Cardiac muscle cell (in vitro differentiated cells and primary cell): ENCODE measurements at places on chromosomes 4 and X. TPM values are rescaled to one million over a fixed set of nuclear protein-coding genes. Genes with fewer than 3 reads are reported as not detected.

DNA sequence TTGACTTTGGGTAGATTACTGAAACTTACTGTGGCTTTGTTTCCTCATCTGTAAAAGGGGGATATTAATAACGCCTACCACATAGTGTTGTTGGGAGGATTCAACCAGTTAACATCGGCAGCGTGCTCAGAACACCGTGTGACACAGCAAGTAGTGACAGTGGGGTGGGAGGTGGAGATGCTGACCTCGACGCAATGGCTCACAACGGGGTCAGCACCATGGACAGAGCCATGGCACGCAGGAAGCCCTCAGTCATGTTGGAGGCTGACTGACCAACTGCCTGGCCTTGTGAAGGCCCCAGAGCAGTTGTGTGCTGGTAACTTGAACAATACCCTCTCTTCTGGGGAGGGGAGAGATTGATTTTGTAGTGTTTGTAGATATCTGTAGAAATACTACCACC lies 93.2 kb downstream of the WFS1 start:
- peak; percentile 85 for DNase-seq

Gene DUSP21
- total RNA-seq = not detected in 2 replicates

DNA sequence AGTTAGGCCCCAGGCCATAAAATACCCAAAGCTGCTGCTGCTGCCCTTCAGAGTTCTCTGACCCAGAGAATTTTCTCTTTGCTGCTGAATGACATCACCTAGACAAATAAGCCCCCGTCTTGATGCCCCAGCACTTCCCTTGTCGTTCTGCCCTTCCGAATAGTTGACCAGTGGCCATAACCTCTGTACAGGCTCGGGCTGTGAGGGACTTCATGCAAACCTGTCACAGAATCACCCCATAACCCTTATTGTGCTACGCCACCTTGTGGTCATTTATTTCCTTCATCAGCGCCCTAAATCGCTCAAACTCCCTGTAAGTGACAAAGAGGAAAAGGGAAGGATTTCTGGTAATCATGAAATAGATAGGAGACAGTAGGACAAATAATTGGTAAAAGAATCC lies 18.8 kb downstream of the SPACA5 start:
- DNase-seq = peak; percentile 71

Gene NEXMIF
- total RNA-seq = 0.46 and 1.0 TPM in 2 replicates

Gene IL9R
- 0.07 TPM in 1 of 2 replicates, not detected in the other for total RNA-seq

Gene TRIM75
- not detected in 2 replicates for total RNA-seq

DNA sequence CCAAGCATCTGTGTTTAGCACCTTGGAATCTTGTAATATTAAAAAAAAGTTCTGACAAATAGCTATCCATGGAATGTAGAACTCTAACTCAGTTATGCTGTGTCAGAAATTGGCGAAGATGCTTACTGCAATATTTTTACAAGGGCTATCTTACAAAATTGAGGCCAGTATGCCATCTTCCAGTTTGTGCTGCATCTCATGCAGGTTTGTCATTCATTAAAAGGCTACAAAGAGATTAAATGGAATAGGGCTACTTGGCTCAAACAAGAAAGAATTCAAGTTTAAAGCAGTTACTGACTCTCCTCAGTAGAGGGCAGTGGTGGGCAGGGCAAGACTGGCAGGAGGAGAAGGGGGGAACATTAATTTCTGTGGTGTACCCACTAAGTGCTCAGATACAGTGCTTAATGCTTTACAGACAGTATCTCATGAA lies 66.5 kb downstream of the SHROOM4 start:
- peak; percentile 36 for DNase-seq

GRCh38 chr4:151408380-151408629 lies 671 bp upstream of the FHIP1A start:
- DNase-seq = no peak

GRCh38 chr4:54840992-54841768 lies 183.4 kb downstream of the KIT start:
- DNase-seq = peak; percentile 29

DNA sequence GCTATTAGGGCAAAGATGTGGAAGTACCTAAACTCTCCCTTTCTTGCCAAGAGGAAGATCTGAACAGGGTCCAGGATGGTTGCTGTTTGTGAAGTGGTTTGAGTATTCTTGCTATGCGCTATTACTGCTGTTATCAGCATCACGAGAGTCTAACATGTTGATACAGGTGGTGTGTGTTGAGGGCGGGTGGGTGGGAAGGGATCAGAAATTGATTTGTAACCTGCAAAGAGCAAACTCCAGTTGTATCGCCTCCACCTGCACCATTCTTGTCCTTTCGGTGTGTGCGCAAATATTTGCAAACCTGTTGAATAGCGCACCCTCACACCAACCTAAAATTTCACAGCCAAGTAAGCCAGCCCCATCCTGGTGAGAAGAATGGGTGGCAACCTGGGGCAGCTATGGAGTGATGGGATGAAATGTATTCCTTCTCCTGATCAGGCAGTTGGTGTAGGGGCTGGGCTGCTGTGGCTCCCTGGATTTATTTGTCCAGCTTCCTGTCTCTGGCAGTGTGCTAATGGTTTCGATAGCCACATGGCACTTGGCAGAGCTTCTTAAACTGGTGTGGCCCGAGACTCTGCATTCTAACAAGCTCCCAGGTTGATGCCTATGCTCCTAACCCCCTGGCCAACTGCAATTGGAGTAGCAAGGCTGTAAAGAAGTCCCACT lies 102.6 kb upstream of the SCML1 start:
- DNase-seq = no peak

DNA sequence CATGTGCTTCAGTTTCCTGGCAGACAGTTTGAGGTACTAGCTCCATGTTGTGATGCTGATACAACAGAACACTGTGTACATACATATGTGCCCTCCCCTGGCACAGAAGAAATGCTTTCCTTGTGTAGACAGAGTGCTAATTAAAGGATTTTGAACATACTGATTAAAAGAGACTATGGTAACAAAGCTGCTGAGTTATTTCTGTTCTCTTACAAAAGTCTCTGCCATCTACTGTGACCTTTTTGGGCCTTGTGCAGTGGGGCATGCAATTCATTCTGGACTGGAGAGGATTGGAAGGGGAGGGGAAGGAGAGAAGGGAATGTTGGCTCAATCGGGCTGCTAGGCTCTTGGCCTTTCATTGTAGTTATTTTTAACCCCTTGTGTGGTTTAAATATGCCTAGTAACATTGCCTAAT lies 6.0 kb downstream of the PDLIM5 start:
- peak; percentile 83 for DNase-seq

Gene CSAG1
- not detected in 2 replicates for total RNA-seq

- DNase-seq = peak; percentile 30
Observed at GRCh38 chrX:1481636-1482529, 29.2 kb upstream of the ASMTL start.

DNA sequence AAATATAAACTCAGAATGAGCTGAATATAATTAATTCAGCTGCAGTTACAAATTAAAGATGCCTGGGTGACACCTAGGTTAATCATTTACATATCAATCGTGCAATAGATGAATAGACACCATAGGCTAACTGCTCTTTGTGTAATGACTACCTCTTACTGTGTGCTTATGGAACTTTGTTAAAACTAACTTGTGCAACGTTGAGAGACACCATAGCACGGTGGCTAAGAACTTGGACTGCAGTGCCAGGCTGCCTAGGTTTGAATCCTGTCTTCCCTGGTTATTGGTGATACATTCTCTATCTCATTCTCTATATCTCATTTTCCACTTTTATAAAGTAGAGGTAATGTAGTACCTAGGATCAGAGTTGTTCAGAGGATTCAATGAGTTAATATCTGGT lies 46.9 kb downstream of the SMAD1 start:
- DNase-seq = no peak

DNA sequence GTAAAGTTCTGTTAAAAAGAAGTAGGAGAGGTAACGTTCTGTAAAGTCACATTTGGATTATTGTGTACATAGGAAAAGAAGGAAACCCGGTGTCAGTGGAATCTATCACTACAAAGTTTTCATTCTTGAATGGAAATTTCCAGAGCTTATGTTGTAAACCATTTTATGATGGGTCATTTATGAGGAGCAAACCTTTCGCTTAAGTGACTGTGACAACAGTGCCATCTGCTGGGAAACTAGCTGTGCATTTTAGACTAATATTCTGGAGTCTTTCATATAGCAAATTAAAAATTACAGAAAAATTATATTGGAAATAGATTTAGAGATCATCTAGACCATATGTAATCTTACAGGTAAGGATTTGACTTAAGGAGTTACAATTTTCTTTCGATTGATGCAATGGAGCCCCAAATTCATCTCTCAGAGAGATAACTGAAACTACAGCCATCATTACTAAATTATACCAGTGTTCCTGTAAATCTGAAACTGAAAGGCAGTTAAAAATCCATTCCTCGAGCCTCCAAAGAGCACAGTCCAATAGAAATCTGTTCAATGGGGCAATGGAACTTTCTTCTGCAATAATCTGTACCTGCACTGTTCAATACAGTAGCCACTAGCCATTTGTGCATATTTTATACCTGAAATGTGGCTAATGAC lies 26.9 kb downstream of the ASB9 start:
- peak; percentile 28 for DNase-seq

Gene PAPSS1
- 25.4 and 28.6 TPM in 2 replicates for total RNA-seq

GRCh38 chr4:5660185-5660584 lies 48.2 kb downstream of the EVC2 start:
- no peak for DNase-seq

DNA sequence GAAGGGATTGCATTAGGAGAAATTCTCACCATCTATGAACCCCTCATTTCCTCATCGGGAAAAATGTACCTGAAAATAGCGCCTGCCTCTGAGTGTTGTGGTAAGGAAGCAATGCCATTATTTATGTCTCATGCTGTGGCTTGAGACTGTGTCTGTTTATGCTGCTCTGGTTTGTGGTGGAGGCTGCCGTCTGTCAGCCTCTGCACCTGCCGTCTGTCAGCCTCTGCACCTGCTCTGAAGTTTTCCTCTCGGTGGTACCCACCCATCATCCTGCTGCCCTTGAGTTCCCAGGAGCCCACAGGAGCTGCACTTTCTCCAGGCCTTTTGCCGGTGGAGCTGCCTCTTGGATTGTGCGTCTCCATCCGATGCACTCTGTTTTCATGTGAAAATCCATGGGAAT lies 68.5 kb upstream of the PPP2R3B start:
- no peak for DNase-seq

DNA sequence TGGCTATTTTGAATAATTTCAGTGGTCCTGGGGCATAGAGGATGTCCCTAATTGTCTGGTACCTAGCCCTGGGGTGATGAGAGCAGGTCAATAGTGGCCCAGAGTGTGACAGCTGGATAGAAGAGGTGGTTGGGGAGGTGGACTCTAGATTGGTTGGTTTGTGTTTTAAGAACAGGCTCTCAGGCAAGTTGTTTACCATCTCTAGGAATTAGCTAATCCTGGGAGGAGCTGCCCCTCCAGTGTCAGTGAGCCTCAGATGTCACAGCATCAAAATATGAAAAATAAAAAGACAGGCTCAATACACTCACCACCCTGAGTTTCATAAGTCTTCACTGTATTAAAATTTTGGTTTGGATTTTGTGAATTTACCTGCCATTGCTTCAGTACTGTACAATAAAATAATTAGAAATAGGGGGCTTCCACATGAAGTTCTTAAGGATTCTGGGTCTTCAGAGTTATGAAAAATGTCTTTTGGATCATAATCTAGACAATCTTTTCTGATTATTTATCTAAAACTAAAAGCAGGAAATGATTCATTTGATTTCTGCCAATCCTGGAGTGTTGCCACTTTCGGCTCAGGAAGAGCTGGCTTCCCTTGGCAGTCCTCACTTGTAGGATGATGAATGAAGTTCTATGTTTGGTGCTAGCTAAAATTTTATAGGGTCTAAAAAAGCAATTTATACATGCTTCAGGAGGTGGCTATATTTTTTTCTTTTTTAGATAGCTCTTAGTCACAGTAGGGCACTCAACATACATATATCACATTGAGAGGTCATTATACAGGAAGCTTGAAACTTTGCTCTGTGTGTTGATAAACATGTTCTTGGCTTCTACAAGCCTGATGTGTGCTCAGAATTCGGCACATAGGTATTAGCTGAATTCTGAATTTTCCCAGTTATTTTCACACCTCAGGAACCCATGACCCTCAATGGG lies 395.1 kb downstream of the RAB28 start:
- no peak for DNase-seq

- peak; percentile 72 for DNase-seq
Observed at GRCh38 chrX:107448998-107449835, at the start of gene FRMPD3. Gene FRMPD3 (plus strand): TSS chrX:107449652. CDS start chrX:107526589, 76,937 bp downstream.

DNA sequence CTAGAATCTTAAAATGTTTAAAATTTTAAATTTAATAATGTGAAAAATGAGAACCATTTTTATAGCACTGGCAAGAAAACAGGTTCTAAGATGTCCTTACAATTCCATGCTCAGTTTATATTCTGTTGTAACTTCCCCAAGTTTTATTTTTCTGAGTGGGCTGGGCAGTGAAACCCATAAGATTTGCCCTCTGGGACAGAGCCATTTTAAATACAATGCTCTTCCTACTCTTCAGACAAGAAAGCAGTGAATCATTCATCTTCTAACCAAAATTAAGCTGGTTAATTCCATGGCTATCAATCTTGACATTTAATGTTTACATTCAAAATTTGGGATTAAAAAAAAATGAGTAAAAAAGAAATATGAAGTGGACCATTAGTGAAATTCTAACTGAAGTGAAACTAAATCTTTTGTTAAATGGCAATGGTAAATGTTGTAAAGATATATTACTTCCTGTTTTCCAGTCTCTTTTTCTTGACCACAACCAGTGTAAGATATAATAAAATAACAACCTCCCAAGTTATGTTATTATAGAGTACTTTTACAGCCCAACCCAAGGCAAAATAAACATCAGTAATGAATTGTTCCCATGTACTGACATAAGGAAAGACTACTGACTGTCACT lies 37.2 kb upstream of the PTPN13 start:
- DNase-seq = no peak

DNA sequence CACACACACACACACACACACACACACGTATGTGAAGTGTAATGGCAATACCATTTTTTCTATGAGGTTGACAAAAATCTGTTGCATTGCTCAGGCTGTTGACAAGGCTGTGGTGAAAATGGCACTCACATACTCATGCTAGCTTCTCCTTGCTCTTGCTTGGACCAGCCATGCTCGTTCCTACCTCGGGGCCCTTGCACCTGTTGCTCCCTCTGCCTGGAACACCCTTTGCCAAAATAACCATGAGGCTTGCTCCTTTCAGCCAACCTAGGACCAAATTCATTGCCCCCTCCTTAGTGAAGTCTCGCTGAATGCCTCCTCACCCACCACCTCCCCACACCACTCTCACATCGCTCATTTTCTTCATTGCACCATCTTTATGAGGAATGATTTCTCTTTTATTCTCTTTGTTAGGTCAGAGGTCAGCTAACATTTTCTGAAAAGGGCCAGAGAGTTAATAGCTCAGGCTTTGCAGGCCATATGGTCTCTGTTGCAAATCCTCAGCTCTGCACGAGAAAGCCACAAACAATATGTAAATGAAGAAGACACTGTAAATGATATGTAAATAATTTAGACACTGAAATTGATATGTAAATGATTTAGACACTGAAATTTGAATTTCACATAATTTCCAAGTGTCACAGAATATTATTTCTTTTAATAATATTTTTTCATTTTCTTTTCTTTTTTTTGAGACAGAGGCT lies 13.3 kb downstream of the SLC38A5 start:
- no peak for DNase-seq

DNA sequence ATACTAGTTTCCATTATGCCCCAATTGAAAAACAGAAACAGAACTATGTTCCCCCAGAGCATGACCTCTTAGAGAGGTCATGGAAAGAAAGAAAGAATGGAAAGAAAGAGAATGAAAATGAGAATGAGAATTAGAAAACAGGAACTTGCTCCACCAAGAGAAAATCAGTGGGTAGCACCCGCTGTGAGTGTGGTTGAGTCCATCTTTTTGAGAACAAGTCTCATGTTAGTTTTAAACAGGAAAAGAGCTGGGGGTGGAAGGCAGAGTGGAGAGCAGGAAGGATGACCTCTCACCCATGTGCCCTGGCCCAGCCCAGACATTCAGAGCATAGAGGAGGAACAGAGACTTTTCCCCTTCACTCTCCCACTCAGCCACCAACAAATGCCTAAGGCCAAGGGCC lies 4.9 kb downstream of the GSX2 start:
- no peak for DNase-seq
